T-helper 17 cell (primary cell): ENCODE measurements at places on chromosomes 3 and 15.

GRCh38 chr15:65583701-65584100 lies 27.2 kb downstream of the INTS14 start:
- DNase-seq: peak; percentile 21

DNA sequence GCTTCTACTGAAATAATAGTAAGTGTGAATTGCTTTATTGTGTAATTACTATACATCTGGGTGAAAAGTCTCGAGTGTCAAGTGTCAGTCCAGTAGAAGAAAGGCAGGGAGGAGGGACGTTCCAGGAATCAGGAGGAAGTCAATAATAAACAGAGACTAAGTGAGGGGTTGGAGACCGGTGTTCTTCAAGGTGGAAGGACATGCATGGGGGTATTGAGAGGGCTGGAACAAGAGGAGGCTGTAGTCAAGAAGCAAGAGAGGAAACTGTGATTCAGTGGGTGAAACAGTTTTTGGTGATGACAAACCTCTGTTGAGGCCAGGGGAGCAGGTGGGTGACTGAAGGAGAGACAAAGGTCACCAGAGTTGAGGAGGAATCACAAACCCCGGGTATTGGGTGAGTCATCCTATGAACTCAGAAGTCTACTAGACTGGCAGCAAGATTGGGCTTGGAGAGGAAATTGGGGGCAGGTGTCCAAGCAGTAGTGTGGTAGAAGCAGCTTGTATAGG lies 11.6 kb upstream of the SCAMP5 start:
- DNase-seq: no peak

DNA sequence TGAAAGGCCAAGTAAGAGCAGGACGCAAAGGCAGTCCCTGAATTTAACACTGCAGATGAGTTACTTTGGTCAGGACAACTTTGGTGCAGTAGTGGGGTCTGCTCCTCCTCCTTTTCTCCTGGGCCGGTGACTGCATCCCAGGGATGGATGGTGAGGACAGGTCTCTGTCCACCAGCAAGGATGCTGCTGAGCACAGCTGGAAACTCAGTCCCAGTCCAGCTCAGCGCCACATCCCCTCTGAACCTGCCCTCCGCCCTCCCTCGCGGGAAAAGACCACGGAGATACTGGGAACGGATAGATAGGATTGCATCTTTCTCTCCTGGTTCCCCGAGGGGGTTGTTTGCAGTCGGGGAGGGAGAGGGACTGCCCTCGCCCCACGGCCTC lies 13.8 kb downstream of the GRAMD2A start:
- no peak for DNase-seq

DNA sequence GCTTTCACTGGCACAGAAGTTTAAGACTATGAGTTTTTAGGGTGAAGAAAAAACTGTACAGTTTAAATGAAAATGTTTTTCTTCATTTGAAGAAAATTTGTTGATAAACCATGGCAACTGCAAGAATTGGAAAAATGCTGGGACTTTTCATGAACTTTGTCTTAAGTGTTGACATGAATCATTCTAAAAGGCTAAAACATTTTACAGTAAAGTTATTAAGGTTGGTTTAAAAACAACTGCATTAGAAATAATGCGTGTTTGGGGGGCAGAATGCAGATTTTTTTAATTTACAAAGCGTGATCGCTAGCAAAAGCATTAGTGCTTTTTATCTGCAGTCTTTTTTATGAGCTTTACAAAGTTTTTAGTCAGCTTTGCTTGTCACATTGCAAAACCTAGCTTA lies 601.9 kb upstream of the TGFBR2 start:
- no peak for DNase-seq

DNA sequence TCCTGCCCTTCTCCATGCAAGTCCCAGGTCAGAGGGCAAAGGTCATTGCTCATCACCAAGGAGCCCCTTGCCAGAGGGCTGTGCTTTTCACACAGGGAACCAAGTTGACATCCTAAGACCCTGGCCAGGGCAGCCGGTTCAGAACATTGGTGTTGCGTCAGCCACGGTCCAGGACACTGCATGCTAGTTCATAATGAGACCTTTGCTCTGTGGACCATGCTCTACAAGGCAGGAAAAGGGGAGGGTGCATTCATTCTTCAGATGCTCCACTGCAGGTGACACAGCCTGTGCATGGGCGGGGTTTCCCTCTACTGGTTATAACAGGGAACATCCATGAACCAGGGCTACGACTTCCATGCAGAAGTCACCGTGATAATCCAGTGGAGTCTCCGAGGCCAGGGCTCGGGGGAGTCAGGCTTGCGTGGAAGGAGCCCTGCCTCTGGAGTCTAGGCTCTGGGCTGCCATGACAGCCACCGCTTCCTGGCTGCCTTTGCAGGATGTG lies 81.6 kb downstream of the OCA2 start:
- no peak for DNase-seq
